ENCODE measurements at places on chromosomes 1 and 21.

DNA sequence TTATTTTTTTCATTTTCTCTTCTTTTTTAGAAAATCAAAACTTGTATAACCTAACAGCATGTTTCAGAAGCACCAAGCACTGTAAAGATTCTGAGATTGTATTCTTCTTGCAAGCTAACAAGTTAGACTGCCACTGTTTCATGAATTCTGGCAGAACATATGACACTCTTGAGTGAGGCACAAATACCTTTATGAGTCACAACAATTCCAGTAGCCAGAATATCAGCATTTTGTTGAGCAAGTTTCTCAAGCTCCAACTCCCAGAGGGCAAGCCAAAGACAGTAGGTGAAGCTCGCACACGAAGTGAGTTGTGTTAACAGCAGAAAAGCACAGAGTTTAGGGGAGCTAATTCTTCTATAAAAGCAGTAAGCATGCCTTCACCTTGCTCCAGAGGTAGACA is 268.8 kb upstream of the NCAM2 start:
- DNase-seq = no peak

DNA sequence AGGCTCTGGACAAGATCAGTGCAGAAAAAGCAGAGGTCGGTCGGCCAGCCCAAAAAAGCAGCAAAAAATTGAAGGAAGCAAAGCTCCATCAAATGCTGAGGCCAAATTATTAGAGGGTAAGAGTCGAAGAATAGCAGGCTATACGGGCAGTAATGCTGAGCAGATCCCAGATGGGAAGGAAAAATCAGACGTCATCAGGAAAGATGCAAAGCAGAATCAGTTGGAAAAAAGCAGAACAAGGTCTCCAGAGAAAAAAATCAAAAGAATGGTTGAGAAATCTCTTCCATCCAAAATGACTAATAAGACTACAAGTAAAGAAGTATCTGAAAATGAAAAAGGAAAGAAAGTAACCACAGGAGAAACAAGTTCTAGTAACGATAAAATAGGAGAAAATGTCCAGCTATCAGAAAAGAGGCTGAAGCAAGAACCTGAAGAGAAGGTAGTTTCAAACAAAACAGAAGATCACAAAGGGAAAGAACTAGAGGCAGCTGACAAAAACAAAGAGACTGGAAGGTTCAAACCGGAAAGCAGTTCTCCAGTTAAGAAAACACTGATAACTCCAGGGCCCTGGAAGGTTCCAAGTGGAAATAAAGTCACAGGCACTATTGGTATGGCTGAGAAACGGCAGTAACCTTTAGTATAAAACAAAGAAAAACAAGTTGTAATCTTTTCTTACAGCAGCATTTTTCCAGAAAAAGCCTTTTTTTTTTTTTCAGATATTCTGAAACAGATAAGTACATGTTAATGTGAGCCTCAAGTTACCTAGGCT is 75.7 kb downstream of the PHTF1 start:
- DNase-seq = peak; percentile 42

DNA sequence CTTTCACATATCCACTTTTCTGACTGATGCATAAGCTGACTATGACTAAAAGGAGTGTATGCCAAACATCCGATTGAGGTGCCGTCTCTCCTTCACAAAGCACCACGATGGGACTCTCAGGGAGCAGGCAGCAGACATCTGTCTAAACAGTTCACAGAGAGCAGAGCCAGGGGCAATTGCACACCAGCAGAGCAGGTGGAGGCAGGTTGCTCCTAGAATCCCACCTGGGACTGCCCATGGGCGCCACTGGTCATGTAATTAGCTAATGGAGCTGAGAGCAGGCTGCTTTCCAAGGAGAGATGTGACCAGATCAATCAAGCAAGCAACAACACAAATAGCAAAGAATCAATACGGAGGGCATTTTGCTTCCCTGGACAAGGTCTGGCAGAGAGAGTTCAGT is 30.5 kb upstream of the COA6 start:
- DNase-seq = no peak

GRCh38 chr1:22239378-22239777 is 96.5 kb upstream of the WNT4 start:
- DNase-seq = no peak

- DNase-seq = no peak
Observed at GRCh38 chr1:19343617-19344350, 31.7 kb downstream of the SLC66A1 start.
